ENCODE measurements at places on chromosomes 3 and 15. TPM values are rescaled to one million over a fixed set of nuclear protein-coding genes. Genes with fewer than 3 reads are reported as not detected.

Gene CIAO2A
- total RNA-seq: 64.8 TPM

Gene LMCD1
- total RNA-seq: 91.1 TPM

Gene ALDH1A3
- total RNA-seq: 214 TPM

Gene MRPL46
- total RNA-seq: 11.3 TPM

Gene RNU5B-1
- total RNA-seq: not detected

Gene DBR1
- 13.0 TPM for total RNA-seq

Gene ADAMTS7
- total RNA-seq: 2.4 TPM

Gene KBTBD13
- under 0.01 TPM for total RNA-seq

Gene LSAMP
- total RNA-seq: under 0.01 TPM

All from tracheal epithelial cell (primary cell).